Stimulated activated CD4-positive, alpha-beta T cell treated with anti-CD3 and anti-CD28 coated beads, Interleukin-15, amount 100 ng/mL, for 1 hour (primary cell): ENCODE measurements at places on chromosomes 1 and 21.

GRCh38 chr1:4172644-4173599 lies 272.9 kb upstream of the C1orf174 start:
- DNase-seq, result no peak

DNA sequence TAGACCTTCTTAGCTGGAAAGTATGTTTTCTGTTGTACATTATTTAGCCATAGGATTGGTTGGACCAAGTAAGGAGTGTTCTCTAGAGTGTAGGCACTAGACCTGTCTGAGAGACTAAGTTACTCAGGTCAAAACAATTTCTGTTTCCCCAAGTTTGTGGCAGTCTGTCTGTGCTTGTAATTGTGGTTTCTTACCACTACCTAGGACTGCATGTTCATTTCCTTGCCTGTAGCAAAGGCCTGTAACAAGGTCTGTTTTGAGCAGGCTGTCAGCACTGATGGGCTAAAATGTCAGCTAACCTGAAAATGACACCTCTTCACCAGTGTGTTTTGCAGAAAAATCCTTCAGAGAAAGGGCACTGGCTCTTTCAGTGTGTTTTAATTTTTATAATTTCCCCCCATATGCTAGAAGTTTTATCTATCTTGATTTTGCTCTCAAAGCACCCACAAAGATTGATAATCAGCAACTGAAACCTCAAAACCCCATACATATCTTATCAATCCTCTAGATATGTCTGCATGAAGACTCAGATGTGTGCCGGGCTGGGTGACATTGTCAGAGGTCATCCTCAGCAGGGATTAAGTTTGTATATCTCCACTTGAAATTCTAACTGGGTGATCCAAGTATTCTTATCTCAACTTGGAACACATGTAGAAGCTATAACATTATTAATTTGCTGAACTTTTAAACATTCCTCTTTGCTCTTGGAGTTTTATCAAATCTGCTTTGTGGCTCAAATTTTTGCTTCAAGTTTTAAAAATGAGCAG lies 50.7 kb upstream of the ST6GALNAC3 start:
- no peak for DNase-seq

- DNase-seq, result no peak
Observed at GRCh38 chr1:7658099-7658498, 113.0 kb upstream of the VAMP3 start.

DNA sequence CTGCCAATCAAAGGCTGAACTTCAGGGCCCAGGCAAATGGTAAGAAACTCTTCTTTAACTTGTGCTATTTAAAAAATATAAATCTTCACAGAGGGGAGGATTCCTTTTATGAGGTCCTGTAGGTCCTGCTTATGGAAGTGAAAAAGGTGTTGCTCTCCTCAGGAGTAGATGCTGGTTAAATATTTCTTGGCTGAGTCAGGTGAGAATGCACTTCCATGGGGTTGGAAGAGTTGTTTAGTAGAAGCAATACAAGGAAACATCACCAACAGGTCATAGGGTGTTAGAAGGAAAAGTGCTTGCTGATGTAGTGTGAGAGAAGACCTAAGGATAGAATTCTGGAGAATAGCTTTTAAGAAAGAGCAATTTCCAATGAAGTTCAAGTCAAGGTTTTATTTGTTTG lies 42.2 kb upstream of the ATP1A1 start:
- DNase-seq, result no peak
